ENCODE measurements at places on chromosomes 7 and 10. TPM values are rescaled to one million over a fixed set of nuclear protein-coding genes. Genes with fewer than 3 reads are reported as not detected.
A peak's percentile ranks its signal among the peaks of the same experiment; 100 is the strongest.

- H3K27me3 ChIP-seq = no peaks in the 10 kb centered on the region
- H3K4me3 ChIP-seq = no peak overlapping the region
- no peaks in the 10 kb centered on the region for H3K4me1 ChIP-seq
- no peak overlapping the region for H3K27ac ChIP-seq
- H3K36me3 ChIP-seq = no peaks in the 10 kb centered on the region
- DNase-seq = no peak
These were observed 134.0 kb downstream of the PAXIP1 start for GRCh38 chr7:154868921-154869320.

GRCh38 chr7:29319719-29320521 is 125.3 kb downstream of the CHN2 start:
- H3K27me3 ChIP-seq = peaks cover 45% of the 10 kb centered on the region
- H3K4me1 ChIP-seq = no peaks in the 10 kb centered on the region
- H3K27ac ChIP-seq = no peak overlapping the region
- H3K4me3 ChIP-seq = no peak overlapping the region
- H3K36me3 ChIP-seq = no peaks in the 10 kb centered on the region
- DNase-seq = no peak

DNA sequence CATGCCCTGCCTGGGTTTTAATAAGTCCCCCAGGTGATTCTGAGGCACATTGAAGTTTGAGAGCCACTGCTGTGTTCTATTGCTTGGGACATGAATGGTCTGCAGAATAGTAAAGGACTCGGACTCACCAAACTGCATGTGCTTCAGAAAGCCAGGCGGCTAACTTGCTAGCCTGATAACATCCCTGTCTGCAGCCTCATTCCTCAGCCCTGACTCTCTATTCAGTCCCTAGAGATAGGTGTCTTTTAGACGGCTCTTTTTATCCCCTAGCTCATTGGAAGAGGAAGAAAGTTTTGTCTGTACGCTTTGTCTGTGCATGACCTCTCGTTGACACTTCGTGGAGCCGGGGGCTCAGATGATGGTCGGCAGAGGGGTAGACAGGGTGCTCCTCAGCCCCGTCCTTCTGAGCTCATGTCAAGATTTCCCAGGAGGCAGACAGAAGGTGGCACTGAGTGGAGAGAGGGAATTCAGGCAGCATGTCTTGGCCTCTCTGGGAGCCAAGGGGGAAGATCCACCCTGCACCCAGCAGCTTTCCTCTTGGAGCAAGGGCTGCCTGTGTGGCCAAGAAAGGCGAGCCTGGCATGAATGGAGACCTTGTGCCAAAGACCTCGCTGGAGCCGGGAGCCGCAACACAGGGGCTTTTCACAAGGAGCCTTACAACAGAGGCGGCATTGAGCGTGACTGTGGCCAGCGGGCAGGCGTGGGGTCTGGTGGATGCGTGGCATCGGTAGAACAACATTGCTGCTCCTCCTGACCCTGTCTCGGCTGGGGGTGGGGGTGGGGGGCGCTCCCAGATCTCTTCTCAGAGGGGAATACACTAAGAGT is 51.1 kb upstream of the PODXL start:
- peaks cover 34% of the 10 kb centered on the region for H3K4me1 ChIP-seq
- H3K27ac ChIP-seq = no peak overlapping the region
- no peak overlapping the region for H3K4me3 ChIP-seq
- H3K27me3 ChIP-seq = no peaks in the 10 kb centered on the region

SVOPL gene
- not detected for total RNA-seq

GRCh38 chr10:22618078-22618785 is 96.1 kb downstream of the PIP4K2A start:
- peak; percentile 57 for DNase-seq
- no peak overlapping the region for H3K4me3 ChIP-seq
- no peaks in the 10 kb centered on the region for H3K27me3 ChIP-seq
- no peaks in the 10 kb centered on the region for H3K36me3 ChIP-seq

WDR37 gene
- total RNA-seq = 8.1 TPM

PTPN20 gene
- total RNA-seq = not detected

DNA sequence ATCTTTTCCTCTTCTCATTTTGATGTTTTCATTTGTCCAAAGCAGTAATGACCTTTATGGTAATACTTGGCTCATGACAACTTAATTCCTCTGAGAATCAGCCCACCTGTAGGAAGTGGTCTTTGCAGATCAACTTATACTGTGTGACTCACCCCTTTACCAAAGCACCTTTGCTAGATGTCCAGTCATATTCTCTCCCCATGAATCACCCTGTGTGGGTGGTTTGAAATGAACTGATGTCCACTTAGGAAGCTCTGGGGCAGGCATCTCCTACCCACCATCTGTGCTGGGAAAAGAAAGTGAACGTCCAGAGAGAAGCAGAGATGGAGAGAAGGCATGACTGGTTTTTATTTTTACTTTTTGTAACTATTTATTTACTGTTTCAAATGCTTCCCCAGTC is 410.3 kb downstream of the KIF20B start:
- H3K27me3 ChIP-seq = no peaks in the 10 kb centered on the region
- H3K4me3 ChIP-seq = no peak overlapping the region
- H3K36me3 ChIP-seq = no peaks in the 10 kb centered on the region
- no peak overlapping the region for H3K27ac ChIP-seq

GRCh38 chr7:139646566-139646965 is 123.1 kb downstream of the CLEC2L start:
- no peak overlapping the region for H3K27ac ChIP-seq
- no peak overlapping the region for H3K4me3 ChIP-seq
- peaks cover 15% of the 10 kb centered on the region for H3K36me3 ChIP-seq
- peaks cover 10% of the 10 kb centered on the region for H3K4me1 ChIP-seq

TMEM184A gene
- 3.2 TPM for total RNA-seq

NEUROG3 gene
- total RNA-seq = not detected

ATOH7 gene
- not detected for total RNA-seq

H2BK1 gene
- total RNA-seq = not detected

GRCh38 chr10:124619802-124620490 is 124.2 kb downstream of the FAM53B start:
- no peaks in the 10 kb centered on the region for H3K4me1 ChIP-seq
- H3K27ac ChIP-seq = no peak overlapping the region

- H3K27ac ChIP-seq = no peak overlapping the region
- H3K4me3 ChIP-seq = no peak overlapping the region
- H3K36me3 ChIP-seq = no peaks in the 10 kb centered on the region
- no peaks in the 10 kb centered on the region for H3K27me3 ChIP-seq
- H3K4me1 ChIP-seq = no peaks in the 10 kb centered on the region
These were observed 486.0 kb downstream of the REEP3 start for GRCh38 chr10:64007157-64007556.

CPA4 gene
- 14.7 TPM for total RNA-seq

DNA sequence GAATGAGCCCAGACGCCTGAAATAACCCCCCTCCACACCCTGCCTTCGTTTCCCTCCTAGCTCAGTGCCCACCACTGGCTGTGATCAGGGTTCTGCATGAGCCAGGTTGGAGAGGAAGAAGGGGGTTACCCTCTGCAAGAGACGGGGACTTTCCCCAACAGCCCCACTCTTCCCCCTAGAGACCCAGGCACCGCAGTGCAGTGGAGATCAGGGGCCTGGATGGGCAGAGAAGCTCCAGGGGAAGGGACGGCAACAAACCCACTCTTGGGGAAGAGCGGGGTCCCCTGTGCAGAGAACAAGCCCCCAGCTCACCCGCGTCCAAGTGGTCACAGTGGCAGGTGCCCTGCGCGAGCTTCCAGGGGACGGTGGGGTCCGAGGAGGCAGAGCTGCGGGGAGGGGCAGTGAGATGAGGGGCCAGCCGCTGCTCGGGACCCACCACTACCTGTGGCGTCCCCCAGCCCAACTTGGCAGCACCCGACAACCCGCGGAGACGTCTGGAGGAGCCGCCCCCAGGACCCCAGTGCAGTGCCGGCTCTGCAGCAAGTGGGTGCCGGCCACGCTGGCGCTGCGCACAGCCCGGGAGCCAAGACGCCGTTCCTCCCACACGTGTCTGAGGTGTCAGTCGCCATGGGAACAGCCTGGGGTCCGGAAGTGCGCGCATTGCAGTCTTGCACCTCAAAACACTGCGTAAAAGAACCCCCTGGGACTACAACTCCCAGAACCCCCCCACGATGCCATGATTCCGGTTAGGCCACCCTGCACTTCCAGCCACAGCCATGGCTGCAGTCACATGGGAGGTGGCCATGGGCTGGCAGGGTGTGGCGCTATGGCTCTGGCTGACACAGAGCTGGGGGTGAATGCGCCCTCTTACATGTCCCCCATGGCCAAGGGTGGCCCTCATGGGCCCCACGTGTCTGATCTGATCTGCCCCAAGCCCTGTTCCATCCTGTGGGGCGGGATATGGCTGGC is 45.8 kb upstream of the WIPI2 start:
- no peak for DNase-seq
- H3K27ac ChIP-seq = no peak overlapping the region
- no peaks in the 10 kb centered on the region for H3K36me3 ChIP-seq
- H3K27me3 ChIP-seq = no peaks in the 10 kb centered on the region
- no peak overlapping the region for H3K4me3 ChIP-seq
- no peaks in the 10 kb centered on the region for H3K4me1 ChIP-seq

DNA sequence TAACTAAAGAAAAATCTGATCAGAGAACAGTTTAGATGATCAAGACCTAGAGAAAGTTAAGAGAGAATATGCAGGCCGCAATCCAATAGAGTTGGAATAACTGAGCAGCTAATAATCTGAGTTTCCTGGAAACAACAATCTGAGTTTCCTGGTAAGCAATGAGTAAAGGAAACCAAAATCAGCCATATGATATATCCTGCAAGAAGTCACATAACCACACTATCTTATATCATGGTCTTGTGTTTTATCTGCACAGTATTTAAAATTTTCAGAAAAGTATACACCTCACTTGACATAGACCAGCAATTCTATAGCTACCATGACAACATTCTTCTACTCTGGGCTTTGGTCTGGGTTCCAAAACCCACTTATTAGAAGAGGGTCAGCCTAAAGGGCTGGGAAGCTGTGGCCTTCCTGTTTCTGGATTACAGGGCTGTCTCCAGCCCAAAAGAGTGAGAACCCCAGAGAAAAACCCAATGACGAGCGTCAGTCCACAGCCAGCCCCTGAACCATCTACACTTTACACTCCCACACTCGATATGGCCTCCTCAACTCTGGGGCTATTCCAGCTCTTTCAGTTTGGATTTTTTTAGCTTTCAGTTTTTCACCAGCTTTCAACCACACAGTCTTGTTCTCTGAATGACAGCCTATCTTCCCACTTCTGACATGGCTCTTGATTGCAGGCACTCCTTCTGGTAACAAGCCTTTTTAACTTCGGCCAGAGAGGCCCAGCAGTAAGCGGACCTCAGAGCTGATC is 110.4 kb downstream of the GLI3 start:
- H3K27me3 ChIP-seq = no peaks in the 10 kb centered on the region
- H3K36me3 ChIP-seq = no peaks in the 10 kb centered on the region
- DNase-seq = no peak
- no peak overlapping the region for H3K27ac ChIP-seq
- H3K4me1 ChIP-seq = no peaks in the 10 kb centered on the region

DNA sequence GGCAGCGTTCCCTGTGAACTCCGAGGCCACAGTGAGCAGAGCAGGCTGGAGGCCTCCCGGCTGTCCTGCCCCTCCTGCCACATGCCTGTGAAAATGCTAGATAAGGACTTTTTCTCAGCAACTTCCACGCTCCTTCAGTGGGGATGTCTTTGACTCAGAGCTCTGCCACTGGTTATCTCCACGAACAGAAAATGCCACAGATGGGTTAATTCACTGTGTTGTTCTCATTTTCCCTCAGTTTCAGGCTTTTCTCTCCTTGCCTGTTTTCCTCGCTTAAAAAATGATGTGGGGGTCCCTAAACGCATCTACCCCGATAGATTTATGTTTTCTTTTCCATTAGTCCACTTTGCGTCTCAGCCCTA is 51.3 kb downstream of the IKZF1 start:
- no peak overlapping the region for H3K4me3 ChIP-seq
- H3K27me3 ChIP-seq = 0 out of 2 replicates have a peak, but pooled peaks cover 2% of the 10 kb centered on the region
- no peak overlapping the region for H3K27ac ChIP-seq

DNA sequence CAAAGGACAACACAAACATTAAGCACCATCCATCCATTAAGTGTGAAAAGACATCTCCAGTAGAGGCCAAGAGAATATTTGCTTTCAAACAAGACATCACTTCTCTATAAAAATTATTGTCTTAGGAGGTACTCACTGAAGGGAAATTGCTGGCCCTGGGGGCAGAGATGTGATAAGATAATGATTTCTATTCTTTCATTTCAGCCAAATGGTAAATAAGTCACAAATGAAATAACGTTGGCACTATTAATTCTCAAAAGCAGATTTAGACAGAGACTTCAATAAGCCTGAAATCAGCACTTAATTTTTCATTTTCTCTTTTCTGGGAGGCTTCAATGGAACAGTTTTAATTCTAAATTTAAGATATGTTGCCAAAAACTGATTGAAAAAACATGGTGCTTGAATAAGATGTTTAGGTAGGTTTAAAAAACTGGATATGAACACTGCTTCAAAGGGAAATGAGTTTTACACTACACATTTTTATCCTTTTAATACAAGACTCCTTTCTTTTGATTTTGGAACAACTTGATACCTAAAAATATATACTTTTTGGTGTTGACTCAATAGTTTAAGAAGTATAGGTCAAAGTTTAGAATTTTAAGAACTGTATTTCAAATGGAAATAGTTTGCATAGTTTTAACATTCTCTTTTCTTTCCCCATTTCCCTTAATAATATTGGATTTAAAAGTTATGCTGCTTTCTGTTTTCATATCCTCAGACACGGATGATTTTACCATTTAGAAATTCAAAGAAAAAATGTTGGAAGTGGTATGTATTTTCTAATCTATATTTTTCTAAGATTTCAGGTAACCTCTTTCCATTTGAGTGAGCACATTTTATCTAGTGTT is 204.0 kb downstream of the AHR start:
- no peak overlapping the region for H3K4me3 ChIP-seq
- peaks cover 9% of the 10 kb centered on the region for H3K4me1 ChIP-seq
- H3K27me3 ChIP-seq = no peaks in the 10 kb centered on the region
- H3K27ac ChIP-seq = no peak overlapping the region

DNA sequence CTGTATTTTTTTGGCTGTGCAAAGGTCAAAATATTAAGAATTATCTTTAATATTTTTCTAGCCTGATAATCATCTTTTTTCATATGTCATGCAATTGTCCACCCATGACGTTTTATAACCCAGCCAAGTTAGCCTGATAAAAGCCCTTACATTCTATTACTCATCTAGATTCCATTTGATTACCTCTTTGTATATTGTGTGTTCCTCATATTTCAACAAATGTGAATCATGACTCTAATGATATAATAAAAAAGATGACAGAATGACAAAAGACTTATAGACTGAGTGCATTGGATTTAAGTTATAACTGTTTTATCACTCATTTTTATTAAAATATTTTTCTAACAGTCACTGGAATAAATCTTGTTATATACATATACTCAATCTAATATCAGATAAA is 1560.0 kb upstream of the LRRTM3 start:
- no peak for DNase-seq
- H3K36me3 ChIP-seq = no peaks in the 10 kb centered on the region
- no peak overlapping the region for H3K27ac ChIP-seq
- H3K4me1 ChIP-seq = no peaks in the 10 kb centered on the region
- no peak overlapping the region for H3K4me3 ChIP-seq

GRCh38 chr10:76257816-76258215 is 826.4 kb downstream of the LRMDA start:
- H3K4me3 ChIP-seq = no peak overlapping the region
- no peaks in the 10 kb centered on the region for H3K27me3 ChIP-seq
- DNase-seq = no peak
- H3K36me3 ChIP-seq = no peaks in the 10 kb centered on the region
- H3K4me1 ChIP-seq = no peaks in the 10 kb centered on the region
- no peak overlapping the region for H3K27ac ChIP-seq
